ENCODE measurements at places on chromosomes 3 and 15. TPM values are rescaled to one million over a fixed set of nuclear protein-coding genes. Genes with fewer than 3 reads are reported as not detected.

The RTP3 gene
- total RNA-seq: not detected

The NMNAT3 gene
- 1.9 TPM for total RNA-seq

The RHCG gene
- total RNA-seq: not detected

The PYDC2 gene
- total RNA-seq: not detected

The KCNAB1 gene
- 0.96 TPM for total RNA-seq

The MST1 gene
- 3.4 TPM for total RNA-seq

- peak; percentile 47 for DNase-seq
Observed at GRCh38 chr15:50315814-50316630, 39.0 kb downstream of the GABPB1 start.

DNA sequence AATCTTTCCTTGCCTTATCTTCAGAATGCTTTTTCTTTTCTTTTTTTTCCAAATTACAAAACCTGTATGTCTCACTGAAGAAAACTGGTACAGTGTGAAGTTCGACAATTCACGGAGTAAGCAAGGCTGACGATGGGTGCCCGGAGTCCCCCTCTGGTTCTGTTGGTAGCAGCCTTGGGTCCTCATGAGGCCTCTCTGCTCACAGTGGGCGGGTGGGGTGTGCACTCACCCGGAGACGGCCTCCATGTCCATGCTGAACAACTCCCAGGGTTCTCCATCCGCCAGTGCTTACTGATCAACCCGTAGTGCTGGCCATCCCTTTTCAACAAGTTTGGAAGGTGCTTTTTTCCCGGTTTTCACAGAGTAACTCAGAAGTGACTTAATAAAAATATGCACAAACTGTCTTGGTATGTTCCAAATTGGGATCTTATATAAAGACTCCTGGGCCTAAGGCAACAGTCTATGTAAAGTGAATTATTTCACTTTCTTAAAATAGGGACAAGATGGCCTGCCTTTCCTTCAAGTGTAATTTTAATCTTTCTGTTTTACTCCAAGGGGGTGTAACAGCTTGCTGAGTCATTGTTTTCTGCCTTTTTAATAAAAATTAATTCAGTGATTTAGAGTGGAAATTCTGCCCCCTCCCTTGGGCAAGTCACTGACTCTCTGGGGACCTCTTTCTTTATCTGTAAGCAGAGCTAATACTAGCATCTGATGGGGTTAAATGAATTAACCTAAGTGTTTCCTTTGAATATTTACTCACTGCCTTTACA, 23.7 kb downstream of the LRRK1 start:
- no peak for DNase-seq

- no peak for DNase-seq
Observed at GRCh38 chr3:68667346-68667745, 265.0 kb downstream of the TAFA4 start.

- DNase-seq: no peak
Observed at GRCh38 chr15:95205077-95205476, 973.7 kb downstream of the MCTP2 start.

GRCh38 chr15:48565560-48566482, 79.7 kb downstream of the FBN1 start:
- DNase-seq: peak; percentile 79

DNA sequence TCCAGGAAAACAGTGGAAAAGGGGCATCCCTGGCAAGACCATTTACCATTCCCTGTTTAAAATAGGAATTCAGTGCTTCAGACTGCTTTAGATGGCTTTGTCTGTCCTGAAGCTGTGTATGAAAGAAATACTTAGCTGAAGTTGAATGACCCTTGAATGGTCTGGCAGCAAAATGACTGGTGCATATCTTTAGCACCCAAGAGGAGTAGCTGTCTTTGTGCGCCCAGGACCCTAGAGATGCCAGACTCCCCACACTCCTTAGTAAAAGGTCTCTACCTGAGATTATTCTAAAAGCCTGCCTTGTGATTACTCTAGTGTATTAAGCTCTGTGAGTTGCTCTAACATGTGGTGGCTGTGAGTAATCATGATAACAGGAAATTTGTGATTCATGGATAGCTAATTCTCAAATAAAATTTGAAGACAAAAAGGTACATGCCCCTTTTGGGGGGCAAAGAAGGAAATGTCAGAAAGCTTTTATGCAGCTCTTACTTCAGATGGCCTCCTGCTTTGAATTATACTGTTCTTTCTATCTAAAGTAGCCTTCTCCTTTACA, 3.2 kb downstream of the MAPKBP1 start:
- DNase-seq: no peak

DNA sequence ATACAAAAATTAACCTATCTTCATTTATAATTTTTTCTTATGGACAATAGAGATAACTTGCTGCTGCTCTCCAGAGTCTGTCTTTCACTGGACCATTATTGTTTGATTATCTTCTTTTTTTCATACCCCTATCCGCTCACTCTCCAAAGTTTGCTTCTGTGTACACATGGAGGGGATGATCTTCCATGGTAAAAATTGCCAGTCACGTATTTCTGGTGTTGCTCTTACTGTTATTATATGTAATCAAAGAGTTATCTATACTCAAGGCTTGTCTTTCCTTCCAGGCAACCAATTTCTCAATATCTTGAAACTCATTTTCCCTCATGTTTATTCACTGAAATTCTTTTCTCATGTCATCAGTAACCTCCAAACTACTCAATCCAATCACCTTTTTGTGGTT, 817.8 kb upstream of the NECTIN3 start:
- no peak for DNase-seq

DNA sequence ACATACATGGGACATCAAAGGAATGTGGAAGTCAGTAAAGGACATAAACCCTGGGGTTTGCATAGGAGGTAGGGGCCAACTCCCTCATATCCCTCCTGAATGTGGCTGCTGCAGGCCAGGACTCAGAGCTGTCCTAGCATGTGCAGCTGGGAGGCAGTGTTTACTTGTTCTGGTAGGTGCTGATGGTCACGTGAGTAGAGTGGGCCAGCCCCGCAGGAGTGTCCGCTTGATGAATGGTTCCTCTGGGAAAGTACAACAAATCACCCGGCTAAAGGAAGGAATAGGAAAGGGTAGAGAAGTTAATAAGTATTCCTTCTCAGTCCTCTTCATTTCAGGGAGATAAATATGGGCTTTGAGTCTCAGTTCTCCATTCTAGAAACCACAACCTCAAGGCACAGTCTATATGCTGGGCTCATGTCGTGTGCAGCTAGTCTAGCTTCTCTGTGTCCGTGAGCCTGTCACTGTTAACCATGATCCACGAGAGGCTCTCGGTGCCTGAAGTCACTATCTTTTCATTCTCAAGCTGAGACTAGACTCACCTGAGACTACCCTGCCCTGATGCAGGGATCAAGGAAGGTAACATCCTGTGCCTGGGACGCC, 17.9 kb downstream of the RIOX2 start:
- DNase-seq: no peak

GRCh38 chr3:109187390-109187789, 50.9 kb downstream of the C3orf85 start:
- no peak for DNase-seq

DNA sequence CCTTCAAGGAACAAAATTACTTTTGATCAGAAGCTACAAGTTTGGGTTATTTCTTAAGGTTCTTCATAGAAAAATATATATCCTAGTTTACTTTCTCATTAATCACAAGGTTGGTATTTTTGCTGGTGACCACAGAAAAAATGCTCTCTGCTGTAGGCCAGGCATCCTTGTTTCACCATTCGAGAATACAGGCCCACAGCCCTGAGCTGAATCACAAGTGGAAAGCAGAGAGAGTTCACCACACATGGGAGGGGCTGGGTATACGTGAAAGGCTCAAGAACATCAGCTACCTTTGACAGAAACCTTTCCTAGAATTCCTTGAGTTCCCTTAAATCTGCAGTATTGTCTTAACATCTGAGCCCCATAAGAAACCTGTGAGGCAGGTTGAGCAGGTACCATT, 23.2 kb downstream of the CPEB1 start:
- no peak for DNase-seq

DNA sequence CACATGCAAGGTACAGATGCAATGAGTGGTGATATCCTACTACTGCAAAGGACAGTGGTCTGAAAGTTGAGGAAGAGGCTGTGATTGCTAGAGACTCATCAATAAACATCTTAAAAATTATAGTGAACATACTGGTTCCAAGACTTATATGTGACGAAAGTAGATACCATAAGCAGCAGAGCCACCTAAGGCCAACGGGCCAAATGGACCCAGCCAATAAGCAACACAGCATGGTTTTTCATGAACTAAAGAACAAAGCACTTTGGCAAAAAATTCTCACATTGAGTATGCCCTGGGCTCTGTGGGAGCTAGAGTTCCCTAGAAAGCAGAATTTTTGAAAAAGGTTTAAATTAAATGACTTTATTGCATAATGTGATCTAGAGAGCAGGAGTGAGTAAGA, 272.1 kb downstream of the SI start:
- no peak for DNase-seq

GRCh38 chr15:76234337-76234889, 76.9 kb downstream of the ETFA start:
- no peak for DNase-seq

DNA sequence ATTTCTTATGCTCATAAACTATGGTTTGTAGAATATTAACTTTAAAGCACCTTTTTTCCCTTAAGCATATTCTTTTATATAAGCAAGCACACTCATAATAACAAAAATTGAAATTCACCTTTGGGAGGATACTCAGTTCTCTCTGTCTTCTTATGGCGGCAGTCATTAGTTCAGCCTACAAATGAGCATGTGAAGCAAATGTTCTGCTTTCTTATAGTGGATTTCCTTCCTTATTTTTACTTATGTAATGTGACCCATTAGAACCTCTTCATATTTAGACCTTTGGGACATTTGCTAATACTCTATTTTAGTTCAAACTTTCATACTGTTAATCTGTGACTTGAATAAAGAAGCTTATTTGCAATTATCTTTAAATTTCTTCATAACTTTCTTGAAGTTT, at the start of gene P2RY13:
Gene P2RY13 (minus strand): TSS at position 187 of the 400 bp plus-strand sequence. CDS start 21 bp downstream, at position 166.
- DNase-seq: no peak

- DNase-seq: no peak
Observed at GRCh38 chr3:105580296-105580965, 213.7 kb downstream of the ALCAM start.

DNA sequence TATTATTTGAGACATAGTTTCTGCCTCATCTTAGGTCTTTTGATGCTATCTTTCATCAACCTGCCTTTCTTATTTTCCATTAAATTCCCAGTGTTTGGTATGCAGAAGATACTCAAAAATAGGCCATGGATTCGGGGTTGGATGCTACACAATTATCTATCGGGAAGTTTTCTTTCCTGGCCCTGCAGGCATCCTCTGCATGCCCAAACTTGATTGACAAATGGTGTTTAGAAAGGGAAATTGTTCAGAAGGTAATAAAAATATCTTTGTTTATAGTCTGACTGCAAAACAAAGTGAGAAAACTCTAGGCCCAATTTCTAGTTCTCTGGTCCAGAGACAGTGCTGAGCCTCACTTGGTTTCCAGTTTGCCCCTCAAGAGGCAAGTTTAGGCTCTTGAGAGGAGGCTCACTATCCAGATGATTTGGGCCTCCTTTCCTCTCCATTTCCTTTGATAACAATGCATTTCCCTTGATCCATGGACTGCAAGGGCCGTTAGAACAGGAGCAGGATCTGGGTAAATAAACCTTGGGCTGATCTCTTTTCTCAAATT, 157.1 kb upstream of the DPH6 start:
- no peak for DNase-seq

DNA sequence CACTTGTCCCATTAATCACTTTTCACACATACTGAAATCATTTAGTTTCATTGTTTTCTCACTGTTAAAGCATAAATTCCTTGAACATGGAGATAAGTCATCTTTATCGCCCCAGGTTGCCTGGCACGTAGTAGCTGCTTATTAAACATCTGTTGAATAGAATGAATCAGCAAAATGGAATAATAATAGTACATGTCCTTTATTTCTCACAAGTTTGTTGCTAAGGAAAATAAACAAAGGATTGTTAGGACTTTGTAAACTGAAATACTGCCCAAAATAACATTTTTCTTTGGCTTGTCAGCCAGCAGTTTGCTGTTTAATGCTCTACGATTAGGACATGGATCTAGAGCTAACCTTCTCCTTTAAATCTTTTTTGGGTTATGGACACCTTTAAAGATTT, 17.9 kb downstream of the SLC35A5 start:
- no peak for DNase-seq

DNA sequence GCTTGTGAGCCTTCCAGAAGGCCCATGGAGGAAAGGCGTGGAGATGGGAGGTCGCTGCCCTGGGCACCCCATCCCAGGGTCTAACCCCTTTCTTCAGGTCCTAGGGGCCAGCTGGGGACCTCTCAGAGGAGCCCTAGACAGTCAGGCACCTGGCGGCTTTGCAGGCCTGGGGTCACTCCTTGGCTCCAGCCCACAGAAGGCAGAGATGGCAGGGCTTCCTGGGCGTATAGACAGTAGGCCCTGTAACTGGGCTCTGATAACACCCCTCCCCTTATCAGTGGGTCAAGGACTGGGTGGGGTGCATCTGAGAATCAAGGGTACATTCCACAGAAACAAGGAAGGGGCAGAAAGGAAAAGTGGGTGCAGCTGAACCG, 16.7 kb downstream of the ZDHHC19 start:
- DNase-seq: no peak

DNA sequence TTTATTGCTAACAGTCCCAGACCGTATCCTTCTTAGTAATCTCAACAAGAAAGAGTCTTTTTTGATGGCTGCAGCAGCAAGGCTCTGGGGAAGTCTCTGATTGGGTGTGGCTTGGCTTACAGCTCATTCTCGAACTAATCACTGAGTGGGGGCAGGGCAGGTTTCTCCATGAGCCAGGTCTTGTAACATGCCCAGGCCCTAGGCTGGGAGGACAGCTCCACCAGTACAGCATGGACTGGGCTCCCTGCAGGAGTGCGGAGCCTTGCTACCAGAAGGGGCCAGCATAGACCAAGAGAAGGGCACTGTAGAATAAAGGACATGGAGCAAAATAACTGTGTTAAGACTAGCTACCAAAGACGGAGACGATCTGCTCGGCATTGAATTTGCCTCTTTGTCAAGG, 7.2 kb downstream of the CD276 start:
- DNase-seq: peak; percentile 65

DNA sequence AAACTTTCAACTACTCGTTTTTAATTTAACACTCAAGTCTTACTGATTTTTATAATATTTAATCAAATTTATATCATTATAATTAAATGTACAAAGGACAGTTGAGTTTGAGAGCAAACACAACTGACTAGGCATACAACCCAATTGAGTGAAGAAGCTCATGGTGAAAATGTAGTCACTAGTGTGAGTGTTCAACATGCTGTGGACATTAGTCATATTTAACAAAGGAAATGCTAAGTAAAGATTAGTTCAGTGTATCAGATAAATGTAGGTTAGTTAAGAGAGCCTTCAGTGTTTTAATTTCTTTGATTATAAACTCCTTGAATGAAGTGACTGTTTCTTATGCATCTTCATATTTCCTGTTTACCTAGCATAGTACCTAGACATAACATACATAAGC, 444.2 kb upstream of the GOLIM4 start:
- no peak for DNase-seq

DNA sequence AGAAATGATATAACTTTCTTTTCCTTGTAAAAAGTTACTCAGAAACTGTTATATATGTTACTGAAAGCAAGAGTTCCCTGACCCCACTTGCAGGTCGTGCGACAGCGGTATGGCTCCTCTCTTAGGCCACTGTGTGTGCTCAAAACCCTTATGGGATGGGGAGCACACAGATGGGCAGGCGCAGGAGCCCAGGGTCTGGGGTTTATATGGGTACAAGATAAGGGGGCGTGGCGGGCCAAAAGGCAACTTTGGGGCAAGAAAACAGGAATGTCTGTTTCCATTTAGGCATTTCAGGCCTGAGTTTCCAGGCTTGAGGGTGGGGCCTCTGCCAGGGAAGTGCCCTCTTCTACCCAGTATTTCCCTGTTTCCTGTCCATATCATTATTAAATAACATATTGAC, 736.5 kb downstream of the VGLL3 start:
- no peak for DNase-seq

All from RPMI7951 (cell line).